ENCODE measurements at places on chromosomes 1 and 21. TPM values are rescaled to one million over a fixed set of nuclear protein-coding genes. Genes with fewer than 3 reads are reported as not detected.
A peak's percentile ranks its signal among the peaks of the same experiment; 100 is the strongest.

- DNase-seq, result peak; percentile 8
Measured at GRCh38 chr21:43827015-43827611, 37.7 kb downstream of the RRP1 start.

GRCh38 chr1:2115702-2116341, 65.6 kb downstream of the PRKCZ start:
- DNase-seq, result peak; percentile 49

- peak; percentile 60 for DNase-seq
Measured at GRCh38 chr1:28887419-28887834, 26.9 kb upstream of the EPB41 start.

DNA sequence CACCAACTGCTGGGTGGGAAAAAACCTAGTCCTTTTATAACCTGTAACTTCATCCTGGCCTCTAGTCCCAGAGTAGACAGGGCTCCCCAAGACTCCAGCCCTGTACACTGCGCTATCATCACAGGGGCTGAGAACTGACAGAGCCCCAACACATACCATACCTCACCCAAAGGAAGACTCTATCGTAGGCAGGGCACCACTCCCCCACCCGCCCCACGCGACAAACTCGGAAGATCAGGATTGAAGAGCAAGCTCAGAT, 15.8 kb downstream of the INPP5B start:
- DNase-seq, result no peak

GRCh38 chr1:35881850-35882273, 1.1 kb upstream of the AGO1 start:
- no peak for DNase-seq

GRCh38 chr1:72567521-72567920, 285.2 kb upstream of the NEGR1 start:
- peak; percentile 47 for DNase-seq

- DNase-seq, result no peak
Measured at GRCh38 chr1:29991815-29992214, 731.6 kb downstream of the MATN1 start.

- no peak for DNase-seq
Measured at GRCh38 chr1:92314024-92314423, 15.2 kb downstream of the RPAP2 start.

DNA sequence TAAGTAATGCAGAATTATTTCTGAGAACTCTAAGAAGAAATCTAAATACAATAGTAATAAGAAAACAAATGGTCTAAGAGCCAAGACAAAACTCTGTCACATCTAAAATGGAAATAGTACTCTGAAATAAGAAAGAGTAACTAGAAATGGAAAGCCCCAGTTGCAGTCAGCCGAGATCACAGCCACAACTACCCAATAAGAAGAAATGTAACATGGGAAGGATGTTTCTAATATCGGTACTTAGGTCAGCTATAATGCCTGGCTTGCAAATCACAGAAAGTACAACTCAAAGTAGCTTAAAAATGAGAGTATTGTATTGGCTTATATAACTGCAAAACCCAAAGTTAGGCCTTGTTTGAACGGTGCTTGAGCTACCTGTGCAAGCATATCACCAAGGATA, 58.6 kb upstream of the USP25 start:
- no peak for DNase-seq

DNA sequence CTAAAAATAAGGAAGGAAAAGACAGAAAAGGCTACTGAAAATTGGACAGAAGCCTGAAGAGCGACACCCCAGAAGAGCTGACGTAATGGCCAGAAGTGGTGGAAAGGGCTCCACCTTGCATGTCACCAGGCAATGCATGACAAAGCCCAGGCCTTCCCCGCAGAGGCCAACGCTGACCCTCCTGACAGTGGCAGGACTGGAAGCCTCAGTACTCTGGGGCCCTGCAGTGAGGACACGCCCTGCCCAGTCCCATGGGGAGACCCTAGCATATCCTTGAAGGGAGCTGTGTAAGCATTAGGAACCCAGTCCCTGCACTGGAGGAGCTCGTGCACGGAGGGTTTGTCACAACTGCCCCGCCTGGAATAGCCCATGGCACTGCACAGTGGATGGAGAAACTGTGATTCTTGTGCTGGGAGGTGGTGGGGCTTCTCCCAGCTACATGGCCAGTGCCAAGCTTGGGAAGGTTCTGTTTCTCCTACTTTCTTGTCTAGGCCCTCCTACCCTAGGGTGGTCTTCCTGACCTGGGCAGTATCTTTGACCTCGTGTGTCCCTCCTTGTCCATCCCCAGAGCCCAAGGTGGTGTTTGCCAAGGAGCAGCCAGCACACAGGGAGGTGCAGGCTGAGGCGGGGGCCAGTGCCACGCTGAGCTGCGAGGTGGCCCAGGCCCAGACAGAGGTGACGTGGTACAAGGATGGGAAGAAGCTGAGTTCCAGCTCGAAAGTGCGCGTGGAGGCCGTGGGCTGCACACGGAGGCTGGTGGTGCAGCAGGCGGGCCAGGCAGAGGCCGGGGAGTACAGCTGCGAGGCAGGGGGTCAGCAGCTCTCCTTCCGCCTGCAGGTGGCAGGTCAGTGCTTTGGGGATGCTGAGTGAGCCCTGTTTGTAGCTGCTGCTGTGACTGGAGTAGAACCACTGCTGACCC, 60.4 kb downstream of the OBSCN start:
- DNase-seq, result no peak

DNA sequence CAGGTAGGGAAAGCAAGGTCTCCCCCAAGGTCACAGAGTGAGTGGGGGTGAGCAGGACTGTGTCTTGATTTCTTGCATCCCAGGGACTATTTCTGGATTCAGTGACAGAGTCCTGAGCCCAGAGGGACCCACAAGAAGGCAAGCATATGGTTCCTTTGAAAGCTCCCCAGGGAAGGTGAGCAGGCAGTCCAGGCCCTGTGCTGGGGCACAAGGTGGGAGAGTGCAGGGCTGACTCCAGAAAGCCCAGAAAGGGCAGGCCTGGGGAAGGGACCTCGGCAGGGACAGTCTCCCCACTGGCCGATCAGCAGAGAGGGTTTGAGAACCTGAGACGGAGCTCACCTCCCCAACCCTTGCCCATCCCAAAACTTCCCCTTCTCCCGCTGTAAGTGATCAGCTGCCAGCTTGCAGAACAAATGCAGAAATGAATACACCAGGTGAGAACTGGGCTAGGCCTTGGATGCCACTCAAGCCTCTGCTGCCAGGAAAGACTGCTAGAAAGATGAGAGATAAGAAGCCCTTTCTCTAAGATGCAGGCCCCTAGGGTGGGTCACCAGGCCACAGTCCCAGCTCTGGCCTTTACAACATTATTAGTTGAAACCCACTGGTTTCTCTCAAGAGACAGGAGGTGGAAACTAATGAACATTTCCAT, 121.0 kb downstream of the GLIS1 start:
- DNase-seq, result no peak

DNA sequence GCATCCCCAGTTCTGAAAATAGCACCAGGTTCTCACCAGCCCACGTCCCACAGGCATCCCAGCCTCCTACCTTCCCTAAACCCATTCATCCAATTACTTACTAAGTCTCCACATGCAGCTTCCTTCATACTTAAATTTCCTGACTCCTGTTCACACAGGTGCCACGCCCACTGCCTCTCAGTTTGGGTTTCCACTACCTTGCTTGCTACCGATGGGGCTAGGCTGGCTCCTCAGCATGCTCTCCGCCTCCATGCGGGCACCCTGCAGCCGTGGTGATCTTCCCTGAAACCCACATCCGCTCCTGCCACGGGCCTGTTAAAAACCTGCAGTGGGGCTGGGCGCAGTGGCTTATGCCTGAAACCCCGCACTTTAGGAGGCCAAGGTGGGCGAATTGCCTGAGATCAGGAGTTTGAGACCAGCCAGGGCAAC, 70.4 kb upstream of the ANGPTL1 start:
- no peak for DNase-seq

DNA sequence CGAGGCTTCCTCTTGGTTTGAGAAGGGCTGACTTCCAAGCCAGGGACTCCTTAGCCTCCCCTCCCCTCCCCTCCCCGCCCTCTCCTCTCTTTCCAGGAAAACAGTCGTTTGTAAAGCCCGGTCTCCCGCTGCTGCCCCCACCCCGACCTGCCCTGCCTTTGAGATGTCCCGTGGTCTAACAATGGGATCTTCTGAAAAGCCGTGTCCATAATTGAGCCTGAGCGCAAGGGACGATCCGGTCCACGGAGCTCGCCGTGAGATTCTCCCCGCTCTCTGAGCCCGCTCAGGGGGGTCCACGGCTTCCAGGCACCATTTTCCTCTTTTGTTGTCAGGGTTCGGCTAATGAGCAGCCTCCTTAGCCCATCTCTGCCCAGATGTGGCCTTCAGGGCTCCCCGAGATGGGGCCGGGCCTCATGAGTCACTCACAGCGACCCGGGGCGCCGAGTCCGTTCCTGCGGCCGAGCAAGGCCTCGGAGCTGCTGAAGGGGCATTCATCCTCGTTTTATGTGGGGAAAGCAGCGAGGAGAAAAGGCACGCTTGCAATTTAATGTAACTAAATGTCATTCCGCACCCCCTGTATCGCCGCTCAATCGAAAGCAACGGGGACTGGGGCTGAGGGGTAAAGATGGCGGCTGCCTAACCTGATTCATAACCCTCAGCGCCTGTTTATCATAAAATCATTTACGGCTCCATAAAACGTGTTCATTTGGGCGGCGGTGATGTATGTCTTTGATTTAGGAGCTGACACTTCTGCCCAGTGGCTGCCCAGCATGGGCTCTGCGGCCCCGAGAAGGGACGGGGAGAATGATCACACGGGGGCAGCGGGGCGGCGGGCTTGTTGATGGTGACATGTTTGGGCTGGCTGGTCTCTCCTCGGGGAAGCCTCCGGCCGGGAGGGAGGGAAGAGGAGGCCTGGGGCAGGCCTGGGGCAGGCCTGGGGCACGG, 232.6 kb upstream of the C1orf174 start:
- no peak for DNase-seq

DNA sequence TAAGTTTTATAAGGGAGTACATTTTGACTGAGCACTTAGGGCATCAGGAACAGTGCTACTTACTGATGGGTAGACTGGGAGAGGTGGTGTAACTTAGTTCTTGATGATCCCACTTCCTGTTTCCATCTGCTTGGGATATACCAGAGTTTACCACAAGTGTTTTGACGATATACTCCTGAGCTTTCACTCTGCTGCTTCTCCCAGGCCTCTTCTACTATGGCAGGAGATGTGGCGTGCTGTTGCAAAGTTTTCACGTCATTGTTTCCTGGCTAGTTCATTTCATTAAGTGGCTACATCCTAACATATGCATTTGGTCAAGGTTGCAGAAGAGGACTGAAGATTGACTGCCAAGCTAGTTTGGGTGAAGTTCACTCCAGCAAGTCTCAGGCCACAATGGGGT, 41.3 kb upstream of the LAMC2 start:
- no peak for DNase-seq

GRCh38 chr1:2625311-2625710, 7.5 kb downstream of the MMEL1 start:
- DNase-seq, result no peak

GRCh38 chr1:54716299-54717047, 812 bp downstream of the TTC4 start:
- no peak for DNase-seq

DNA sequence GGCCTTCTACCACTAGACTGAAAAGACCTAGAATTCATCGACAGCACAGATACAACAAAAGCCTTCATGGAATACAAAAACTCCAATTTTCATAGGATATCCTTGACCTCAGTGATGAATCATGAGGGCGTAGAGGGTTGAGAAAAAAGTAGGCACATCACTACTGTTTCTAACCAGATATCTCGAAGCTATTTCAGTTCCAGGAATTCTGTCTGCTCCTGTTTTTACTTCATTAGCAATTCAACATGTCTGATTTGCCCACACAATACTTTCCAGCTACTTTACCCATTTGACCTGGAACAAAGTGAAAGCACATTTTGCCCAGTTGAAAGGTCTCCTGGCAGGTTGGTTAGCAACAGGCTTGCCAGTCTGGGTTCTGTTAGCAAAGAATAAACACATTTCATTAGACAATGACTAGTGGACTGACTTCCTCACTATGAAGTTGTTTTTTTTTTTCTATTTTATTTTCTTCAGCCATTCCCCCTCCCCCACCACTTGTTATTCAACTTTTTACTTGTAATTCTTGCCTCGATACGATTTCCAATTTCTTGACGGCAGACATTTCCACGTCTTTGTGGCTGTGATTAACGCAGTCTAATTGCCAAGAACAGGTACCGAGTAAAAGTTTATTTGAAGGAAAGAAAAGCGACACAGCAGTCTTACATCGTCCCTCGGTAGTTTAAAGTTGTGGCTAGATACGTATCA, 4.0 kb upstream of the ZBTB18 start:
- DNase-seq, result no peak

DNA sequence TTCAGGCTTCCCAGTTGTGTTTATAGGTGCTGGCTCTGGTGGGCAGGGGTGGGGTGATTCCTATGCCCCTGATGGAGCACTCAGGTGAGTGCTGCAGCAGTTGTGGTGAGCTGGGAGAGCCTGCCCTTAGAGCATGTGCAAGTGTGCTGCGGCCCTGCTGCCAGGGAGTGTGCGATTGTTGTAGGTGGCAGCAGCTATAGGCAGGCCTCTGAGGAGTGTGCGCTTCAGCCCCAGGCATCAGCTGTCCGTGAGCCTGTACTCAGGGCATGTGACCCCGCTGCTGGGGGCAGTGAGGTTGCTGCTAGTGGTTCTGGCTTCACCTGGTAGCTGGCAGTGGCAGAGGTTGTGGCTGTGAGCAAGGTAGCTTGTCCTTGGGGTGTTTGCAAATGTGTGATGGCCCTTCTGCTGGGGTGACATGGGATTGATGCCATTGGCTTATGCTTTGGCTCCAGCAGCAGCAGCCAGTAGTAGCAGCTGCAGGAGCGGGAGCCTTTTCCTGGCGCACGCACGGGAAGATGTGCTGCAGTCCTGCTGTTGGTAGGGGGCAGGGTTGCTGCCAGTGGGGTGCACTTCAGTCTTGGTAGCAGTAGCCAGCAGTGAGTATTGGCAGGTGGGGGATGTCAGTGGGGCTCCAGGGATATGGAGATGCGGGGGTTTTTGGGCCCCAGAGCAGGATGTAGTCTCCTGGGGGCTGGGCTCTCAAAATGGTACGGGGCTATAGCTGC, 37.7 kb downstream of the SYCP1 start:
- DNase-seq, result no peak

DNA sequence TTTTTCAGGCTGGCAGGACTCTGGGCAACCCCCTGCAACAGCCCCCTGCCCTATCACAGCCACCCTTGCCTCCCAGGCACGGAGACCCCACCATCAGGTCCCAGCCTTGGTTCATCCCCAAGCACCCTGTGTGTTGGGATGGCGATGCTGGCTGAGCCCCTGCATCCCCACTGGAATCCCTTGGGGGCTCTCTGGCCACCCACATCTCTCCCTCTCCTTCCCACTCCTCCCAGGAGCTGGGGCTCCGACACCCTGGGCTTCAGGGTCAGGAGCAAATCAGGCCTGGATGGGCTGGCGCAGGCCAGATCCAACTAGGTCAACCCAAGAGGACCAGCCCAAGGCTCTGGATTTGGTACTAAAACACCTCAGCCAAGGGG, 25.9 kb downstream of the COL6A1 start:
- no peak for DNase-seq

- no peak for DNase-seq
Measured at GRCh38 chr1:79133774-79134364, 127.3 kb upstream of the ADGRL4 start.

- DNase-seq, result no peak
Measured at GRCh38 chr1:63276624-63277023, 45.7 kb upstream of the FOXD3 start.

The PRKAA2 gene
- total RNA-seq, result 7.8 TPM

The ABCA4 gene
- 1.0 TPM for total RNA-seq

The FCRL2 gene
- total RNA-seq, result not detected

The BCL2L15 gene
- total RNA-seq, result 0.80 TPM

The ASCL5 gene
- not detected for total RNA-seq

The MAP10 gene
- 5.7 TPM for total RNA-seq

The NEK2 gene
- total RNA-seq, result 10.6 TPM

The AK5 gene
- not detected for total RNA-seq

The UMODL1 gene
- total RNA-seq, result 0.47 TPM

The DDAH1 gene
- total RNA-seq, result 49.8 TPM

The AVPR1B gene
- total RNA-seq, result not detected

The GPR3 gene
- total RNA-seq, result 0.32 TPM

The ZNF683 gene
- not detected for total RNA-seq

The MPL gene
- not detected for total RNA-seq

Measured in hepatocyte (in vitro differentiated cells).